ENCODE measurements at places on chromosomes 13 and 19. TPM values are rescaled to one million over a fixed set of nuclear protein-coding genes. Genes with fewer than 3 reads are reported as not detected.
A peak's percentile ranks its signal among the peaks of the same experiment; 100 is the strongest.

DNA sequence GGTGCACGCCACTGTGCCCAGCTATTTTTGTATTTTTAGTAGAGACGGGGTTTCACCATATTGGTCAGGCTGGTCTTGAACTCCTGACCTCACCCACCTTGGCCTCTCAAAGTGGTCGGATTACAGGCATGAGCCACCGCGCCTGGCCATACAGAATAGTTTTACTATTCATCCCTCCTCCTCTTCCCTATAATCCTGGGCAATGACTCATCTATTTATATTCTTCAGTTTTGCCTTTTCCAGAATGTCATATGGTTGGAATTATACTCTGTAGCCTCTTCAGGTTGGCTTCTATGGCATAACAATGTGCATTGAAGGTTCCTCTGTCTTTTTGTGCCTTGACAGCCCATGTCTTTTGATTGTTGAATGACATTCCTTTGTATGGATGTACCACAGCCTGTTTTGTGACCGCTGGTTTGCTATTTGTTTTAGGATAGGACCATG lies 22.2 kb upstream of the LRP3 start:
- H3K27ac ChIP-seq, result no peak overlapping the region
- DNase-seq, result peak; percentile 13
- no peaks in the 10 kb centered on the region for H3K36me3 ChIP-seq
- no peak overlapping the region for H3K4me3 ChIP-seq

DNA sequence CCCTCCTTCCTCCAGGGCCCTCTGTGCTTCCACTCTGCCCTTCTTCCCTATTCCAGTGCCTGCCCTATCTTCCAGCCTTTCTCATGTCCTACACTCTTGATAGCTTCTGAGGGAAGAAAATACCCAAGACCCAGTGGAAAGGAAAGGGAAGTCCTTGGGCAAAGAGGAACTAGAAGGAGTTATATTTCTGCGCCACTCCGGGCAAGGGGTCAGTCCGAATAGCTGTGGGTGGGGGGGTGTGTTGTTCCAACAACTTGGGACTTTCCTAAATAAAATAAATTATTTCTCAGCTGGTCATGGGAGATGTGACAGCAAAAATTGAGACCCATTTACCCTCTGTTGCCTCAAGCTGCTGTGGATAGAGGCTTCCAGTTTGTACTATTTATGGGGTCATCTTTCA lies 23.2 kb downstream of the CABP5 start:
- H3K4me1 ChIP-seq, result no peaks in the 10 kb centered on the region
- DNase-seq, result no peak
- H3K36me3 ChIP-seq, result no peaks in the 10 kb centered on the region

DNA sequence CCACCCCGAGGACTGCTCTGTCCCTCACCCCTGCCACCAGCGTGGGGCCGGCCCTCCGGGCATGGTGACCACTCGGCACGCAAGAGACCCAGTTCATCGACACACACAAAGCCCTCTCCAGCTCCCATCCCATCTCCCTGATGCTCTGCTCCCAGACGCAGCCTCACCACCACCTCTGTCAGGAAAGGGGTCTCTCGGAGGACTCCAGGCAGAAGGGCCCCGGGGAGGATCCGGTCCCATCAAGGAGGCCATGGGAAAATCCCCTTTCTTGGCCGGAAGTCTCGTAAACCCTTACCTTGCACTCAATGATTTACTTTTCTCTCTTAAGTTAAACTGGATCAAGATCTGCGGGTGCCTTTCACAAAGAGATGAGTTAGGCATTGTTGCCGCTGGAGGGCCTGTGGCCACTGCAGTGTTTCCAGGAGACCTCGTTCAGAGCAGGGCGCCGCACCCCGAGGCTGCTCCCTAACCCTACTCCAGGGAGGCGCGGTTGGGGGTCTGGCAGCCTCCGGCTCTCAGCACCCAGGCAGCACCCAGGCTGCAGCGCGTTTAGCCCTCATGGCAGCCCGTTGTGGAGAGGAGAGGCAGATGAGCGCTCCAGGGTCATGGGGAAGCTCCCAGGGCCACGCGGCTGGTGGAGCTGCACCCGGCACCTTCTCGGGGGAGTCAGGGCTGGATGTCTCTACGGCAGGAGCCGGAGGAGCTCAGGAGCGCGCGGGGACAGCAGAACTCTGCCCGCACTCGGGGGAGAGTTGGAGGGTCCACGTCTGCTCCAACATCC lies 31.0 kb downstream of the C2CD4C start:
- no peaks in the 10 kb centered on the region for H3K27me3 ChIP-seq
- DNase-seq, result peak; percentile 48
- H3K27ac ChIP-seq, result no peak overlapping the region
- no peaks in the 10 kb centered on the region for H3K36me3 ChIP-seq

DNA sequence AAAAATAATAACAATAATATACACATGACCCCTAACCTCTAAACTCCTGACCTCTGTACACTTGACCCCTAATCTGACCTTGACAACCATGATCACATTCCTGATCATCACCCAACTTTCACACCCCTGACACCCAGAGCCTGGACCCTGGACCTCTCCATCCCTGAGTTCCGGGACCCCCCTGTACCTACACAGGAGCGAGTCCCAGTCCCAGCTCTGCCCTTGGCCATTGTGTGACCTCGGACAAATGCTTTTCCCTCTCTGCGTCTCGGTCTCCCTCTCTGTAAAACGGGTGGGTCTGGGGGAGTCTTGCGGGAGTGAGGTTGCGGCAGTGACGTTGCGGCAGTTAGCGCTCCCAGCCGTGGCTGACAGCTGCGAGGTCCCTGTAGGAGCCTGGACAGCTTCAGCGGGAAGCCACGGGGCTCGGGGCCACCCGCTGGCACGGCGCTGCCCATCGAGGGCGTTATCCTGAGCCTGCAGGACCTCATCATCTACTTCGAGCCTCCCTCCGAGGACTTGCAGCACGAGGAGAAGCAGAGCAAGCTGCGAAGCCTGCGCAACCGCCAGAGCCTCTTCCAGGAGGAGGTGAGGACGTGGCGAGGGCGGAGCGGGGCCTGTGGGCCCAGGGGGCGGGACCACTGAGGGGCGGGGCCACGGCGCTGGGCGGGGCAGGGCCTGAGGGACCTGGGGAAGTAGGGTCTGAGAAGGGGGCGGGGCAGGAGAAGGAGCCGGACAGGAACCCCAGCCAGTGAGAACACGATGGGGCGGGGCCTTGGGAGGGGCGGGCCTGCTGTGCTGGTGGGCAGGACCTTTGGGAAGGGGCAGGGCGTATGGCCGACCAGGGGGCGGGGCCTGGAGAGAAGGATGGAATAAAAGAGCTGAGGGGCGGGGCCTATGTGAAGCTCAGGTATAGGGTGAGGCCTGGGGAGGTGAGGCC lies 19.2 kb downstream of the RYR1 start:
- no peaks in the 10 kb centered on the region for H3K4me1 ChIP-seq
- H3K27ac ChIP-seq, result no peak overlapping the region
- H3K36me3 ChIP-seq, result no peaks in the 10 kb centered on the region
- no peak overlapping the region for H3K4me3 ChIP-seq

- H3K27ac ChIP-seq, result no peak overlapping the region
- DNase-seq, result no peak
- H3K36me3 ChIP-seq, result peaks cover 22% of the 10 kb centered on the region
- H3K4me3 ChIP-seq, result no peak overlapping the region
Observed at GRCh38 chr19:1217366-1217765, 11.8 kb downstream of the STK11 start.

DNA sequence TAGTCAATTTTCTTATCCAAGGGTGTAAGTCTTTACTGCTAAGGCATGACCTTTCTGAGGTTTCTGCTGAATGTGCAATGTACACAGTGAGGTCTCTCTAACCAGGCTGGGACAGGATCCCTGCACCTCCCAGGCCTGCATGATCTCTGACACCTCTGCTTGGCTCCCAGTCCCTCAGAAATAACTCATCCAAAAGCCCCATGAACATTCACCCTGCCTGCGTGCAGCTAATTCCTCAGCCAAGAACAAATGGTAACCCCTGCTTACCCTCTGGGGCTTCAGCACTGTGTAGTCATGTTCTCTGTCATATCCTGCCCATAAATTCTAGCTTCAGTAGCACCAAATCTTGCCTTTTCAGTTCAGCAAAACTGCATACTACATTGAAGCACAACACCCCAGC lies 1146.3 kb upstream of the MIR17HG start:
- H3K4me3 ChIP-seq, result no peak overlapping the region
- DNase-seq, result no peak
- H3K36me3 ChIP-seq, result no peaks in the 10 kb centered on the region
- no peaks in the 10 kb centered on the region for H3K4me1 ChIP-seq
- H3K27ac ChIP-seq, result no peak overlapping the region

C19orf85 gene
- total RNA-seq, result 3.1 TPM

ZNF730 gene
- total RNA-seq, result 84.7 TPM

Data from endodermal cell (in vitro differentiated cells).